ENCODE measurements at places on chromosomes 3 and 15. TPM values are rescaled to one million over a fixed set of nuclear protein-coding genes. Genes with fewer than 3 reads are reported as not detected.

DNA sequence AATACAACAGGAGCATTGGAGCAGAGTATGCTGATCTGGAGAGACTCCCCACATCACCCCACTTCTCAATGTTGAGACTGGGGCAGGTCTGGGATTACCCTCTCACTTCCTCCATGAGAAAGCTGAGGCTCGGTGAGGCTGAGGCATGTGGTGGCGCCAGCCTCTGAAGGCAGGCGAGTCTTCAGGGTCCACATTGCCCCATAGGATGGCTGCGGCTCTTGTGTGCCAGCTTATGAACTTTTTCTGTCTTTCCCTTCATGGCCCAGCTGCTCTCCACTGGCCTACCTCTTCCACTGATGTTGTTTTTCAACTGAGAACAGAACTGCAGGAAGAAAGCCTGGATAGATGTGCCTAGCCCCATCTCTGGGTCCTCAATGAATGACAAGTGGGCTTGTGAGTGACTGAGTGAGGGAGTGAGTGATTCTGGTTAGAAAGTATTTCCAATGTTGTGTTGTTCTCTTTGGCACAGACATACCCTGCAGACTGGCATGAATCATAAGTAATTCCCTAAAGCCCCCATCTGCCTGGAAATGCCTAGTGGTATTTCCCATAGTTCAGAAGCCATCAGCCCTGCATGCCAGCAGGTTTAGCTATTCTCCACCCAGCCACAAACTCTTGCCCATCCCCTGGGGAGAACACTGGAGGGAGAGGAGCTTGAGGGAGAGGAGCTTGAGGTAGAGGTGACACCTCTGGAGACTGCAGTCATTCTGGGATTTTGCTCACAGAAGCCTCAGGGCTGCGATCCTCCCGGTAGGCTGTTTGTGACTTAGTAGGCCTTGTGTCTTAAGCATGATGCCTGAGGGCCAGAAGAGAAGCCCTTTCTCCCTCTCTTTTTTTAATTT is 56.9 kb downstream of the AMOTL2 start:
- DNase-seq = no peak

TM6SF1 gene
- total RNA-seq = 27.7 TPM

RASGRP1 gene
- 11.0 TPM for total RNA-seq

- DNase-seq = no peak
Measured at GRCh38 chr3:135454890-135455289, 510.6 kb upstream of the PPP2R3A start.

DNA sequence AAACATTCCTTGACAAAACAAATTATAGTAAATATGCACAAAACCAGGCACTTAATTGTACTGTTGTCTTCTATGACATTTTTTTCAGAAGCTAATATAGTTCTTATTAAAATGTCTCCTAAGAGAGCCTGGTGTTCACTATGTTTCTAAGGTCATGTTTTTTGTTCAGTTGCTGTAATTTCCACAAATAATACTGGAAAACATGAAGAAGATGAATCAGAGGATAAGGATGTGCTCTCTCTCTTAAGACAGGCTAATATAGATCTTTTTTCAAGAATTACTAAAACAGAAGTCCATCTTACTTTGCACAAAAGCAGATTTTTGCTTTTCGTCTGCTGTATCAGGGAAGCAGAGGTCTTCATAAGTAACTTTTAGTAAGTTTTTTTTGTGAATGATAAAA is 823.0 kb upstream of the NECTIN3 start:
- no peak for DNase-seq

- DNase-seq = no peak
Measured at GRCh38 chr15:61685534-61685933, 374.7 kb downstream of the VPS13C start.

METTL6 gene
- 86.0 TPM for total RNA-seq

DNA sequence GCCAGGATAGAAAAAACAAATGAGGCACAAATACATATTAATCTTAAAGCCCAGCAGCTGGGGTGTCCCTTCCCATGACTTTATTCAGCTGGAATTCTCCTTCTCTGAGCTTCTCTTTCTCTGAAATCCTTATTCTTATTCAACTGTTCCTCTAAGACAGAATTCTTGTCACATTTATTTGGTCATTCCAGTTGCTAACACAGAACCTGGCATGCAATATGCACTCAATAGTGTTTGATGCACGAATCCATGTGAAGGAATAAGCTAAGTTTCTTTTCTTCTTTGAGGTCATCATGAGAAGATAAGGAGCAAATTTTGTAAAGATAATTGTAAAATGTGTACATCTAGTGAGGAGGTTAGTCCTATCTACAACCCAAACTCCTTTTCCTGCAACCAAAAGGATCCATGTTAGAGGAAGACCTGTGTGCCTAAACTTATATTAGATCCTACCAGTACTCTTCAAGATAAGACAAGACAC is 154.2 kb upstream of the KCNMB2 start:
- no peak for DNase-seq

ADCY5 gene
- total RNA-seq = 29.8 TPM

DNA sequence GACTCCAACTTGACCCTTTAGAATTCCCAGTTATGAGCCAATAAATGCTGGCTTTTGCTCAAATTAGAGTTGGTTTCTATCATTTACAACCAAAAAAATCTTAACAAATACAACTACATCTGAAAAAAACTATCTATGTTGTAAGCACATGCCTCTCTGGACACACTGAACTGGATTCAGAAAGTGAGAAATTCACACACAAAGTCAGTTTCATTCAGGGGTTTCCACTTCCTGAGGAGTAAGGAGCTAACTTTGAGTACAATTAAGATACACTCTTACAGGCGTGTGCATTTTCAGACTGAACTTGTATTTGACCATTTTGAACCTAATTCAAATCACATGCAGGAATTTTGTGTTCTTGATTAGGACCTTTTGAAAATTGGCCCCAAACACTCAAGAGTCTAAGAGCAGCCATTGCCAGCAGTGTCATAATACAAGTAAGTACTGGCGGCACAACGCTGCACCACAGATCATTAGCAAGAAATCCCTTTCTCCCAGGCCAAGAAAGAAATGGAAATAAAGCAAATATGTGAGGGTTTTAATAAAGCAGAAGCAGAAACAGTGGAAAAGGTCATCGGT is 31.2 kb downstream of the LINS1 start:
- no peak for DNase-seq

ANKRD34C gene
- under 0.01 TPM for total RNA-seq

C3orf20 gene
- total RNA-seq = not detected

GRCh38 chr15:87619161-87619960 is 637.2 kb downstream of the NTRK3 start:
- DNase-seq = no peak

DNA sequence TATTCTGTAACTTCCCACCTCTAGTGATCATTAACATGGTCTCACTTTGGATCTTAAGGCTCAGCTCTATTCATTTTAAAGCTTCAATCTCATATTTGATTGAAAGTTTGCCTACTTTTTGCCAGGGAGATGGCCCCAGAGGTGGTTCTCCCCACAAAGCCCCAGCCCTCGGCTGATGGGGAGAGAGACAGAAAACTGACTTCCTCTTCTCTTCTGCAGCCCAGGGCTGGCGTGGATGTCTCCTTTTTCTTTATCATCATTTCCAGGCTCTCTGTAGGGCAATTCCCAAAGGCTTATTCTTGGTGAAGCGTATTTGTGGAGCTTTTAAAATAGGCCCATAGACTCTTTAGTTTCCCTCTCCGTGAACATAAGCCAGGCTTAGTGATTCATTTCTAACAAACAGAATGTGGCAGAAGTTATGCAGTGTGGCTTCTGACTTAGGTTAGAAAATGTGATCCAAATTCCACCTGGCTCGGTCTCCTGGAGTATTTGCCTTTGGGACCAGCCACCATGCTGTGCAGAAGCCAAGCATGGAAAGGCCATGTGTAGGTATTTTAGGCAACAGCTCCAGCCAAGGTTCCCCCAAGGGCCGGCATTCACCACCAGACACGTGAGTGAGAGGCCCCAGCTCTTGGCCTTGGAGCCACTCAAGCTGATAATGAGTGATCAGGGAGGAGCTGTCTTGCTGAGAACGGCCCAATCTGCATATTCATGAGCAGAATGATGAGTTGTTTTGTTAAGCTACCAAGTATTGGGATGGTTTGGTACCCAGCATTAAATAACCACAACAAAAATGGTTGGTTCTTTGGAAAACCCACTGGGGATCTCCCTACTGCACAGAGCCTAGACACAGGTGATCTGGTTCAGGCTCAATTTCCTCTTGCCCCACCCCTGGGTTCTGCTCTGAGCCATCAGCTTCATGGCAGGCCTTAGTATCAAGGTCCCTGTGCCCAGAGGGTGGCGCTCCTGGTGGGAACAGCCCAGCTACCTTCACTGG is 353.2 kb upstream of the PROK2 start:
- DNase-seq = no peak

DNA sequence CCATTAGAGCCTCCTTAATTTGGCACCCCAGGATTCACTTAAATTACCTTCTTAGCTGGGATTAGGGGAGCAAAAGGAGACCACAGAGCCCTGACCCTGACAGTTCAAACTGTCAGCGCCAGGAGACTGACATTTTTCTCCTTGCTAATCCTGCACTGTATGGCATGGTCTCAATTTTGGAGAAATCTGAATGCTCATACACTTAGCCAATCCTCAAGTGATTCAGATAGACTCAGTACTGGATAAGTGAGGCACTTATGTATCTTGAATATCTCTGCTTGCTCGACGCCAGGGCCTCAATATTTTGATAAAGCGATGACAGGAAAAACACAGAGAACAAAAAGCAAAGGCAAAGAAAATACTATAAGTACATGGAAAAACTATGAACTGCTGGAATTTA is 375.9 kb upstream of the WNT5A start:
- no peak for DNase-seq

DNA sequence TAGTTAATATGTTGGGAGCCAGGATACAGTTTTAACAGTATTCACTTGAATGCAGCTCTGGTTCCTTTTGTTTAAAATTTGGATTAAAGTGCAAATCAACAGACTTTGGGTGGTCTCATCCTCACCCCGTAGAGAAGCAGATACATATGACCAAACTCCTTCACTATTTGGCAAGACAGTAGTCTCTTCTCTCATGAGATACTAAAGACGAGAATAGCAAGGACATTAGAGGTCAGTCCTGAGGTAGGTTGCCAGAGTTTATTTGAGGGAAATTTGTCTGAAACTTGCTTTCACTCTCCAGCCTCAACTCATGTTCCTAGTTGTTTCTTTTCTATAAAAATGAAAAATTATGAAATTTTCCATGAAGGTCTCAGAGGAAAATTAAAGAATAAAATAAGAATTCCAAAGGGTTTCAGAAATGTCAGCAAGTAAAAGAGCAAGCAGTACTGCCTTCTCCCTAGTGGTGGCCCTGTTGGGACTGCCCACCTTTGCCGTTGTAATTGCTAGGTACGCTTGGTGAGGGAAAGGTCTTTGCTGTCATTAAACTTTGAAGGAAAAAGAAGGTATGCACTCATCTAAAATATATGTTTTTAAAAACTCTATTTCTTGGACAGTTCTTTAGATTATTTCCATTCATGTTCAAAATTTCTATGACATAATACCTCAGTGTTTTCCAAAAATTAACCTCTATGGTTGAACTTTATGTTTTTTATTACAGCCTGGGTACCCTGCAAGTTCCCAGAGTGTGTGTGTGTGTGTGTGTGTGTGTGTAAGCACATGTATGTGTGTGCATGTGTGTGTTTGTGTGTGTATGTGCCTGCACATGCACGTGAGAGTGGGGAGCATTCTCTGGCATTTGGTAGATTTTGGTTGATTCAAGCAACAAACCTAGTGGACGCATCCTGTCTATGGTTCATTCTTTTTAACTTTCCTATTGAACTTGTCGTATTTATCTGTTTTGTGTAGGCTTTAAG is 111.4 kb downstream of the CMSS1 start:
- DNase-seq = no peak

FAM81A gene
- total RNA-seq = 42.8 TPM

DNA sequence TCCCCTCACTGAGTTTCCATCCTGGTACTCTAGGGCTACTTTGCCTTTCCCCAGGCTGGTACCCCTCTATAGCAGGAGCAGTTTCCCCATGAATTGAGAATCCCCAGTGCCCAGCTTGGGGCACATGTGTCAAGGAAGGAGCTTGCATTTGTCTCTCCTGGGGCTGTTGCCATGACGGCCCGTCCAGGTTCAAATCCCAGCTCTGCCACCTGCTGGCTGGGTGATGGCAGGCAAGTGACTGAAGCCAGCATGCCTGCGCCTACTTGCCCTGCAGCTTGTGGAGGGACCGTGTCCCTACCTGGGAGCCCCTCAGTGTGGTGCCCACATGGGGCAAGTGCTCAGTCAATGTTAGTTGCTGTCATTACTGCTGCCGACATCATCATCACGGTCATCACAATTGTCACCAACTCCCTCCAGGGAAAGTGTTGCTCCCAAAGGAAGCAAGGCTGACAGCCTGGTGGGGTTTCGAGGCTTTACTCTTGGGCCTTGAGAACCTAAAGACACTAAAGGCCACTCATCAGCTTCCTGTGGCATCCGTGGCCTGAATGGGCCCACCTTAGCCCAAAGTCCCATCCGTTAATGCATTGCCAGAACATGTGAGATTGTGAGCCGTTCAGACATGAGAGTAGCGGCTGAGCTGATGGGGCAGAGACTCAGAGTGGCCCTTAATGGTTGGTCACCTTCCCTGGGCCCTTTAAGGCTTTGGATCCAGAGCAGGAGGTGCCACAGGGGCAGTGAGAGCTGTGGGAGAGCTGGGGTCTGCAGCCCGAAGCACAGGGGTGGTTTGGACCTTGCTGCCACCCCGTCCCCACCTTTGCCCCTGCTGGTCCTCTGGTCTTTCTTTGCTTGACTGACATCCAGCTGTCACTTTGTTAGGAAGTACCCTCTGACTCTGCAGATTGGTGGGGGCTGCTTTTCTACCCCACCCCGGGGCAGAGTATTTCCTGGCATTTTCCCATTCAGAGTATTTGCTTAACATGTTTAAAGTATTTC is 144.4 kb downstream of the DNAJB8 start:
- no peak for DNase-seq

PXK gene
- 22.0 TPM for total RNA-seq

GRCh38 chr3:157130467-157131251 is 29.3 kb downstream of the CCNL1 start:
- DNase-seq = no peak

LRTM1 gene
- not detected for total RNA-seq

- no peak for DNase-seq
Measured at GRCh38 chr3:185646382-185647133, 60.5 kb downstream of the SENP2 start.

ZFYVE19 gene
- total RNA-seq = 18.8 TPM

- DNase-seq = no peak
Measured at GRCh38 chr3:52135332-52135731, 18.9 kb downstream of the POC1A start.

B3GALNT1 gene
- total RNA-seq = 152 TPM

DNA sequence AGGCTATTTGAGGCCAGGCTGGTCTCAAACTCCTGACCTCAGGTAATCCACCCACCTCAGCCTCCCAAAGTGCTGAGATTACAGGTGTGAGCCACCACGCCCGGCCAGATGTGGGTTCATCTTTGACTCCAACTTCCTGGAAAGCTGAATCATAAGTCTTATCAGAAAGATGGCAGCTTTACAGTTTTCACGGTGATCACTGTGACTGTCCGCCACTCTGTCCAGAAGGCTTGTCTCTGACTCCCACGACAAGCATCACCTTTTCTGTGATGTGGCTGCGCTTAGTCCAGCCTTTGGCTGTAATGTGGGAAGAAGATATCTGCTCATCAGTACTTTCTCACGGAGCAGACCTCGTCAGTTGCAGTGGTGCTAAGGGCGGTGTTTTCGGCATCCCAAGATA is 527.7 kb downstream of the GABRG3 start:
- DNase-seq = no peak

Data from frontal cortex (tissue), 4 donors.